ENCODE measurements at places on chromosomes 6 and 20. TPM values are rescaled to one million over a fixed set of nuclear protein-coding genes. Genes with fewer than 3 reads are reported as not detected.

DNA sequence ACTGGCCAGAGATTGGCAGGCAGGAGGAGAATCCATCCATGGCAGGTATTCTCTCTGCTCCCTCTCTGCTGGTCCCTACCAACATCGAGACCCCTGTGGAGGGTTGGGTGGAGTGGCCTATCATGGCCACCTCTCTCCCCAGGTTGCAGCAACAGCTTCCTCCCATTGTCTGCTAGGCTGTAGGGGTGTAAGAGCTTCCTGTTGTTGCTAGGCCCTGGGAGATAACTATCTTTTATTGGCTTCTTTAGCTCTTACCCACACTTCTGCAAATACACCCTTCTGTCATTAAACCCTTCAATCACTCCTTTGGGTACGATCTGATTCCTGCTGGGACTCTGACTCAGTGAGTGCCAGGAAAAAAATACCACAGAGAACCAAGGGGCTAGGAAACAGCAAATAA lies 66.6 kb upstream of the FAM184A start:
- DNase-seq = peak; percentile 35

DNA sequence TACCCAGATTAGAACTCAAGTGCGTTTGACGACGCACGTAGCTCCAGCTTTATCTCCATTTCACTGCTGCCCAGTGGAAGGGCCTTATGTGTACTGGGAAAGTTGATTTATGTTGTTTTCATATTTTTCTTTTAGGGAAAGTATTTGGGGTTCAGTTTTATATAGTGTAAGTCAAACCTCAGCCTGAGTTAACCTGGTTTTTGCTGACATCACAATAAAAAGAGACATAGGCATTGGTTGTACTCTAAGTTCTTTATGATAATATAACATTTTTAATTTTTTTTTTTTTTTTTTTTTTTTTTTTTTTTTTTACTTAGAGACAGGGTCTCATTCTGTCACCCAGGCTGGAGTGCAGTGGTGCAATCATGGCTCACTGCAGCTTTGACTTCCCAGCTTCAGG lies 34.1 kb upstream of the PRL start:
- no peak for DNase-seq

The SNRNP48 gene
- total RNA-seq = 25.4 TPM

DNA sequence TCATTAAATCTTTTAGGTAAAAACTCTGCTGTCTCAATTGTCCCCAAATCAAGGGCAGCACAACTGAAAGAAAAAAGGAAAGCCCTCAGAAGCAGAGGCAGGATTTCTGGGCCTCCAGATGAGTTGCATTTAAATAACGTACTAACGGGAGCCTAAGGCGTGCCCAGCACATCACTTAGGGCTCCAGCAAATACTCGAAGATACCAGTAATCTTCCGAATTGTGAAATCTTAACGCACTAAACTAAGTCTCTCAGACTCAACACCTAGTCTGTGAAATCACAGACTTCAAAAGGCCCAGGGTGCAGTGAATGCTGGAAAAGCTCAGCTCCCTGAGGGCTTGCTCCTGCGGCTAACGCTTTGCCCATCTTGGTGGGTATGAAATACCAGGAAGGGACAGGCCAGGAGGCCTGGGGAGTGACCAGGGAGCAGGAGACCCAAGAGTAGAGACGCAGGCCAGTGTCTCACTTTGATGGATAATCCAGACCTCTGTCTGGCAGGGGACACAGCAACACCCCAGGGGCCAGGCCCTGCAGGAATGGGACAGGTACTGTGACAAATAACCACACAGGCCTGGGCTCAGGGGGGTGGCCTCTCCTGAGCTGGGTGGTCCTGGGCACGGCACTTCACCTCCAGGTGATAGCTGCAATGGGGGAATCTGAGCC lies 36.4 kb downstream of the RRBP1 start:
- DNase-seq = no peak

- peak; percentile 84 for DNase-seq
Measured at GRCh38 chr6:129641344-129641743, 68.6 kb downstream of the ARHGAP18 start.

DNA sequence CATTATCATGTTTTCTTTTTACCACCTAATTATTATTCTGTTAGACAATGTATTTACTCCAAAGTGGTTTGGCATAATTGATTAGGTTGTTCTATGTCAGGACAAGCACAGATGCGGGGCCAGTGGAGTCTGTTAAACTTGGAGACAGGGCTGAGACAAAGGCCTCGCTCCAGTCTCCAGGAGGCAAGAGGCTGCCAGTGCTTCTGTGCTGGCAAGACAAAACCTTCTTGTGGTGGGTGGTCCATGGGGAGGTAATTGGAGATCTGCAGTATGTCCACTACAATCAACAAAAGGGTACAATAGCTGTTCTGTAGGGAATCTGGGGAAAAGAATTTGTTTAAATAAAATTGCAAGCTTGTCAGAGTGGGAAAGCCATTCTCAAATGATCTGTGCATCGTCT lies 677.2 kb upstream of the SLC35B3 start:
- no peak for DNase-seq

- no peak for DNase-seq
Measured at GRCh38 chr6:72938104-72938503, 287.2 kb downstream of the KHDC1L start.

- DNase-seq = no peak
Measured at GRCh38 chr6:136526937-136527336, 23.3 kb downstream of the MAP7 start.

All from M059J (cell line).